ELR (cell line): ENCODE measurements at places on chromosomes 5 and 9.

DNA sequence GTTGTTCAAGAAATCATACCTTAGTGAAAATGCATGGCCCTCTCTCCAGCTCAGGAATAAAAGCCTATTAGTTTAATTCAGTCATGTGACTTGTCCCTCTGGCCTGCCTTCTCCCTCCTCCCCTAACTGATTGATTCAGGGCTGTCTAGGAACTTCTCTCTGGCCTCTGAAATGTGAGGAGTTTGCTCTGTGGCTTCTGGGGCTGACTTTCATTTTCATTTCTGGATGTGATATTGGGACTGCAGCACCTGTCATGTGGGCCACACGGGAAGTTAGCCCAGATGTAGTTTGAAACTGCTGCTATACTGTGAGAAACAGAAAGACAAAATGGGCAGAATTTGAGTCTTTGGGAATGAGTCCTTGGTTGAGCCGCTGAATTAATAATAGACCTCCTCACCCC is 44.8 kb downstream of the PARP8 start:
- DNase-seq = peak; percentile 4

DNA sequence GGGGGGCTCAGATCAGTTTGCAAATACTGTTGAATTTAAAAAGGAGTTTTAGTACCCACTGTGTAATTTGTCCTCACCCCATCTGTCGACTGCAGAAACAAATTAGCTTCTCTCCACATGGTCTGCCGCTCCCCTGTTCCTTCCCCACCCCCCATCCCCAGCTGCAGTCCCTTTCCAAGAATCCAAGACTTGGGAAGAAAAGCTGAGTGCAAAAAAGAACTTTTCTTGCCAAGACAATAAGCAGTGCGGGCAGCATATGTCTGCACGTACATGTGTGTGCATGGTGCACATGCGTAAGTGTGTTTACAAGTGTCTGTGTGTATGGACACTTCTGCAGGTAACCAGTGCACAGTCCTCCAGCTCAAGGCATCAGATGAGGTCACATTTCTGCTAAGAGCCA is 125.7 kb upstream of the SMIM23 start:
- no peak for DNase-seq

GRCh38 chr9:18549772-18550171 is 75.8 kb downstream of the ADAMTSL1 start:
- DNase-seq = no peak

DNA sequence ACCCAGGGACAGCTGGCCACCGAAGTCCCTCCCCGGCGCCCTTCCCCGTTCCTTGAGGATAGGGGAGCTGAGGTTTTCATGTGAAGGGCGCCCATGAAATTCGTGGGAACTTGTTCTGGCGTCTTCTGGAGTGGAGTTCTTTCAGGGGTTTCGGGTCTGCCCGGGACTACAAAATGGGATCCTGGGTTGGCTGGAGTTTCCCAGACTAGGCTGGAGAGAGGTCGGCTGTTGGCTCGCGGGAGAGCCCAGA is 3.6 kb upstream of the RGMB start:
- peak; percentile 47 for DNase-seq

- no peak for DNase-seq
Measured at GRCh38 chr5:8188874-8189565, 320.1 kb downstream of the MTRR start.

DNA sequence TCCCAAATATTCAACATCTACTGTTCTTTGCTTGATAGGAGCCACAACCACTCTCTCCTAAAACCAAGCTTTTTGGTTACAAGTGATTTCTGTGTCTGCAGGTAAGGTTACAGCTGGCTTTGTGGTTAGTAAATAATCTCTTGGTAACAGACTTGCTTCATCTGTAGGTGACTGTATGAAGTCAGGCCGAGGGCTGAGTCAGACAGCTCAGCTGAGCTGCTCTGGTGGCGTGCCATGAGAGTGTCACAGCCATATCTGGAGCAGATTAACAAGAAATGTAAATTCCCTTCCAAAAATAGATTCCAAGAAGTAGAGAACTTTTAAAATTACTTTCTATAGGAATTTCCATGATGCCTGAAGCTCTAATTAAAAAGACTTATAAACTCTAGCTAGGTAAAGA is 23.7 kb upstream of the TAS2R1 start:
- DNase-seq = peak; percentile 85

- no peak for DNase-seq
Measured at GRCh38 chr5:51618234-51618633, 235.0 kb downstream of the ISL1 start.
